ENCODE measurements at places on chromosomes 11 and 22. TPM values are rescaled to one million over a fixed set of nuclear protein-coding genes. Genes with fewer than 3 reads are reported as not detected.

SCGB1A1 gene
- total RNA-seq: not detected

FREY1 gene
- total RNA-seq: not detected

PAMR1 gene
- 7.0 TPM for total RNA-seq

PTDSS2 gene
- 35.3 TPM for total RNA-seq

TSKU gene
- 153 TPM for total RNA-seq

DNA sequence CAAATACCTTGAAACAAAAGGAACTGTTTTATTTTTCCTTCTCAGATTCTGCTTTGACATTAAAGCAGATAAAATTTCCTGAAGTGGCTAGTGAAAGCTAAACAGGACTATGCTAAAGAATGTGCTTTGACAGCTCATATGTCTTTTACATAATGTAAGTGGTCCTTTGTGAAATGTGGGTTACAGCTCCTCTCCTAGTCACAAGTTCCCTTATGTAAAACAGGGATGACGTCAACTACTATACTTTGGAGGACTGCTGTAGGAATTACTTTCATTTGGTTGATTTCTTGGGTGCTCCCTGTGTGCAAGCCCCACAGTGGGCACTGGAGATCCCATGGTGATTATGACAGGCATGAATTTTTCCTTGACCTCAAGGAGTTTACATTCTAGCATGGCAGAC is 216.6 kb upstream of the NARS2 start:
- no peak for DNase-seq

DNA sequence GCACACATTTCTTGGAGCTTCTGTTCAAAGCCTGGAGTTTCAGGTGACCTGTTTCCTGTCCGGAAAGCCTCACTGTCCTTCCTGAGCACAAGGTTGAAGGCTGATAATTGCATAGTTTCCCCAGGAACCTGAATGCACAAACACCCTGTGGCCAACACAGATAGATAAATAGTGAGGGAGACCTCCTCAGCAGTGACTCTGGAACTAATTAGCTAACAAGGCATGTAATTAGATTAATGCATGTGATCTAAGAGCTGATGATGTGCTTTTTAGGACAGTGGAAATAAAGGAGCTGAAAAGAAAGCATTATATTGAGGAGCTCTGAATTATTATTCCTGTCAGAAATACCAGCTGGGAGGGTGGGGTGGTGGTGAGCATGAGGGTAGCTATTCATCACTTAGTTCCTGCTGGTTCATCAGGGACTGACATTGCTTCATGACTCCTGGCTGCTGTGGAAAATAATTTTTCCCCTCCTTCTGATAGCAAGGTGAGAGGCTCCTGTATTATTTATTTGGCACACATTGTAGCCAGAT is 101.1 kb downstream of the NELL1 start:
- DNase-seq: no peak

DNA sequence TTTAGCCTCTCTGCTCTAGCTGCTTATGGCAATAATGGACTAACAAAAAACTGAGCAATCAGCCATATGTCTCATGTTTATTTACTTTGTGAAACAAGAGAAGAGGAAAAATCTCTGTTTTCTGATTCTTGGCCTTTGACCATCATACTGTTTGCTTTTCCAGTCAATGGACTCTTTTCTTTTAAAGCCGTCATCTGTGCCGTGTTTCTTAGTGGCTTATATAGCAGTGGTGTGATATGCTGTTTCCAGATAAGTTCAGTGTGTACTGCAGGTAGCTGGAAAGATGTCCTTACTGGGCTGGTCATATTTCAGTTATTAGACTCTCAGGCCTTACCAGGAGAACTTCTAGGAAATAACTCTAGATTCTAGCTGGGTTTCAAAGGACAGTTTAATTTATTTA is 33.6 kb upstream of the TECTA start:
- no peak for DNase-seq

DNA sequence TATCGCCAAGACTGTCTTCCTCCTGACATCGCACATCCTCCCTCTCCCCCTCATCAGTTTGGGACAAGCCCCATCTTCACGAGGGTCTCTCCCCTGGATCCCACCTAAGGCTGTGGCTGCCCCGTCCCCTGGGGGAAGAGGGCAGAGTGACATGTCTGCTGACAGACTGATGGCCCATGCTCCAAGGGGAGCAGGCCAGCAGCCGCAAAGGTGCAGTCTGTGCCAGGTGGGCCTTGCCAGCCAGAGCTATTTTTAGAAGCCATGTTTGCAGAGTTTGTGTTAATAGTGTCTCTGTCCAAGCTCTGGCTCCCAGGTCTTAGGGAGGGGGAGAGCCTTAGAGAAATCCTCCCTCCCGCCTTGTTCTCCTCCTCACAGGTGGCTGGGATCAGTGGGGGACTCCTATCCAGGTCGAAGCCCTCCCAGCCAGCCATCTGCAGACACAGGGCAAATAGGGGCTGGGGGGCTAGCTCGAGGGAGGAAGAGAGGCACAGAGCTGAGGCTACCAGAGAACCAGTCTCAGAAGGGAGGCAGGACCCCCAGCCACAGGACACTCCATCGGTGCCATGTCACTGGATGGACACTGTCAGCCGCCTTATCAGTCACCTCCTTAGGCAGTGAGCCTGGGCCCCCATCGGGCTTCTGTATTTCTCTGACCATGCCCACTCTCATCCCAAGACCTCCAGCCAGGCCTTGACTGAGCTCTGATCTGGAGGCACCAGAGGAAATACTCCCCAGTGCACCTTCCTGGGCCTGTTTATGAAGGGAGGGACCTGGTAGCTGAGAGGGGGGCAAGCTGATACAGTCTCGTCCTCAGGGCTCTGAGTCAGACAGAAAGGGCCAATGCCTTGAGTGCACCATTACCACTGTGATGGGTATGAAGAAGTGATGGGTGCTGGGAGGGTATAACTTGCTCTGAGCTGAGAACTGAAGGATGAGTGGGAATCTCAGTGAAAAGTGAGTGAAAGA is 49.3 kb downstream of the CHRDL2 start:
- DNase-seq: no peak

DNA sequence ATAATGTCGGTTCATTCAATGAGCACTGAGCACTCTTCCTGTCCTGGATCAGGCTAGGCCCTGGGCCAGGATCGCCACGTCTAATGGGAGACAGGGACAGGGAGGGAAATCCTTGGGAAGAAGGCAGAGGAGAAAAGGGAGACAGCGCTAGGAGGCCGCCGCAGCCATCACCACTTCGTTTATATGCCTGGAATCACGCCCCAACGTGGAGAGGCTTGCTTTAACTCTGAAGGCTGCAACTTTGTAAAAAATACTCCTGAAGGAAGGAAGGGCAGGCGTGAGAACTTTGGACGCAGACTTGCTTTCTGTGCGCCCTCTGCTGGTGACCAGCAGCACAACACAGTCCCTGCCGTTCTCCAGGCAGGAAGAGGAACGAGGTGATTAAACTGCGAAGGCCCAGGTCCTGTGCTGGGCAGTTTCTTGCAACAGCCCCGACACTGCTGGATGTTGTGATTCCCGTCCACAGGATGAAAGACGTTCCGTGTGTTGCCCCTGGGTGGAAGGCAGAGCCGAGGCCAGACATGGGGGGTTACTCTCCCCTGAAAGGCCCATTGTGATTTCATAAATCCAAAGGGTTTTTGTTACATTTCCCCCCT is 22.1 kb downstream of the RIBC2 start:
- DNase-seq: peak; percentile 81

Data from omental fat pad (tissue), 4 donors.